Fibroblast of mammary gland (primary cell): ENCODE measurements at places on chromosomes 7 and 10.
A peak's percentile ranks its signal among the peaks of the same experiment; 100 is the strongest.

DNA sequence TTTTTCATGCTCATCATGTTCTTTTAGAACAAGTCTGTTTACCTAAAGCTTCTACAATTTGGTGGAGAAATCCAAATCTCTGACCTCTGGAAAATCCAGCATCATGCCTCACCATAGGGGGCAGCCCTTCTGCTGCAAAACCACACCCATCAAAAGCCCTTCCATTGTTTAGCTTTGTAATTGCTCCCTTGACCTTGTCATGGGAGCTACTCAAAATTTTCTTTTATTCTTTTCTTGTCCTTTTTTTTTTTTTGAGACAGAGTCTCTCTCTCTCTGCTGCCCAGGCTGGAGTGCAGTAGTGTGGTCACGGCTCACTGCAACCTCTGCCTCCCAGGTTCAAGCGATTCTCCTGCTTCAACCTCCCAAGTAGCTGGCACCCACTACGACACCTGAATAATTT, 234.4 kb downstream of the NEBL start:
- DNase-seq, result no peak

- DNase-seq, result no peak
Measured at GRCh38 chr10:120841522-120842189, 9.5 kb upstream of the WDR11 start.

DNA sequence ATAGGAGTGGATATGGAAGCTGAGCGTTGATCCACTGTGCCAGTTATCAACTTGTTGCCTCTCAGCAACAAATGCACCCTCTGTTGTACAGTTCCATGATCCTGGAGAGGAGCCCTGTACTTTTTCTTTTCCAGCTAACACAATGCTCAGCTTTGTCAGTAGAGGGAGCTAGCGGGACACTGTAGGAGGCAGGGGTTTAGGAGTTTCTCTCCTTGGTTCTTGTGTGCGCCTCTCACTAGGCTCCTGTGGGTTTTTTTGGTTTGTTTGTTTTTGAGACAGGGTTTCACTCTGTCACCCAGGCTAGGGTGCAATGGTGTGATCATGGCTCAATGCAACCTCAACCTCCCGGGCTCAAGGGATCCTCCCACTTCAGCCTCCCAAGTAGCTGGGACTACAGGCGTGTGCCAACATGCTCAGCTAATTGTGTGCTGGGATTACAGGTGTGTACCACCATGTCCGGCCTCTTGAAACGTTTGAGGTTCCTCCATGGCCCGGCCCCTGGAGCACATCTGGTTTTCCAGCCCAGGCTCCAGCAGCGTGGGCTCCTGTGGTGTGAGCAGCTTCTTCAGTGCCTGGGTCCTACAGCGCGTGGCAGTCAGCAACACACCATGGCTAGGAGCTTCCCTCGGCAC, 12.0 kb upstream of the MARVELD1 start:
- peak; percentile 81 for DNase-seq

DNA sequence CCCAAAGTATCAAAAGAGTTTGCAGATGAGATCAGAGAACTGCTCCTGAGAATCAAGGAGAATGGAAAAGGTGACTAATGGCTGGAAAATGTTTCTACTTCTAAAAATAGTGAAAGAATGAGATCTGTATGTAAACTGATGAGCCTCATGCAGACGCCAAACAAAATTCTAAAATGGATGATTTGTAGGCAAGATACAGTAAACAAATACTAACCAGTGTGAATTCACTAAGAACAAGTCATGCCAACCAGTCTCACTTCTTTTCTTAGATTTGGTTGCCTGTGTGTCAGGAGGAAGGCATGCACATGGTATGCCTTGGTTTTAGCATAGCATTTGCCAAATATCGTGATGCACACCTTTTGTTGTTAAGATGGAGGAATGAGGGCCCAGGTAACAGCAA, 94.9 kb upstream of the PIK3CG start:
- peak; percentile 86 for DNase-seq
